ENCODE measurements at places on chromosomes 5 and 9.

GRCh38 chr9:134180786-134181647, 16.7 kb upstream of the RNU6ATAC start:
- DNase-seq, result no peak

DNA sequence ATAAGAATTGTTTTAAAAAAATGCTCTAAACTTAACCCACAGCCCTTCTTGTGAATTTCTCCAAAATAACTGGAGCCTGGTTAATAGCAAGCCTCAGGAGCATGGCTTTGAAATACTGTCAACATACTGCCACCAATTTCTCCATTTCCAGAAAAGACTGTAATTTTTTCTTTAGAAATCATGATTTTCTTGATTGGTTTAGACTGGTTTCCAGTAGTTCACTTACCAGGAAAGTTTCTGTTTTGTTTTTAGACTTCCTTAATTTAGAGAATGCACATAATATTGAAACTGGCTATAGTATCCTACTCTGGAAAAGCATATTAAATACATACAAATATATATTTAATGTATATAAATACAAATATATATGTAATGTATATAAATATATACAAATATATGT, 4.5 kb upstream of the CD274 start:
- no peak for DNase-seq

- DNase-seq, result no peak
Observed at GRCh38 chr9:573691-574410, 267.6 kb upstream of the DMRT1 start.

DNA sequence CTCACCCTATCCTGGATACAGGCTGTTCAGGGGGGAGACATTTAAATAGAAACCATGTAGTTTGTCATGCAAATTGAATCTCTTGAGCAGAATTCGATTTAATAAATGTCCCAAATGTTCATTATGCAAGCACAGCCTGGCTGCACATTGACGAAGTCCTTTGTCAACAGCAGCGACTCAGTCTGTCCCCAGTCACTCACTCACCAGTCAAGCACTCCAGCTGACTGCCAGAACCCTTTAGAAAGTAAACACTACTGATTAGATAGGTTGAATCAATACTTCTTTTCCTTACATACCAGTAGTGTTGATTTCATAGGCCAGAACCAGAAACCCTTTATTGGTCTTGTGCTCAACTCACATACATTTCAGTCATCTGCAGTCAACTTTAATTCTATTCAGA, 27.5 kb downstream of the CDH6 start:
- no peak for DNase-seq

- DNase-seq, result no peak
Observed at GRCh38 chr5:114504560-114504959, 142.7 kb downstream of the KCNN2 start.

DNA sequence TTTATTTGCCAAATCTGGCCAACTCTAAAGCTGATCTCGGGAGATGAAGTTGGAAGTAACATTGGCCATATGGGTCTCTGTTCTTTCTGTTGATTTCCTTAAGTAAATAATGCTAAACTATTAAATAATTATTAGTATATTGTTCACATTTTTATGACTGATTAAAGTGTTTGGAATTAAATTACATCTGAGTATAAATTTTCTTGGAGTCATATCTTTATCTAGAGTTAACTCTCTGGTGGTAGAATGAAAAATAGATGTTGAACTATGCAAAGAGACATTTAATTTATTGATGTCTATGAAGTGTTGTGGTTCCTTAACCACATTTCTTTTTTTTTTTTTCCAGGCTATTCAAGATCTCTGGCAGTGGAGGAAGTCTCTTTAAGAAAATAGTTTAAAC, 9.3 kb upstream of the FGF18 start:
- no peak for DNase-seq

- no peak for DNase-seq
Observed at GRCh38 chr5:88663793-88664216, 219.2 kb downstream of the MEF2C start.

GRCh38 chr9:14293801-14294200, 20.1 kb downstream of the NFIB start:
- DNase-seq, result no peak

DNA sequence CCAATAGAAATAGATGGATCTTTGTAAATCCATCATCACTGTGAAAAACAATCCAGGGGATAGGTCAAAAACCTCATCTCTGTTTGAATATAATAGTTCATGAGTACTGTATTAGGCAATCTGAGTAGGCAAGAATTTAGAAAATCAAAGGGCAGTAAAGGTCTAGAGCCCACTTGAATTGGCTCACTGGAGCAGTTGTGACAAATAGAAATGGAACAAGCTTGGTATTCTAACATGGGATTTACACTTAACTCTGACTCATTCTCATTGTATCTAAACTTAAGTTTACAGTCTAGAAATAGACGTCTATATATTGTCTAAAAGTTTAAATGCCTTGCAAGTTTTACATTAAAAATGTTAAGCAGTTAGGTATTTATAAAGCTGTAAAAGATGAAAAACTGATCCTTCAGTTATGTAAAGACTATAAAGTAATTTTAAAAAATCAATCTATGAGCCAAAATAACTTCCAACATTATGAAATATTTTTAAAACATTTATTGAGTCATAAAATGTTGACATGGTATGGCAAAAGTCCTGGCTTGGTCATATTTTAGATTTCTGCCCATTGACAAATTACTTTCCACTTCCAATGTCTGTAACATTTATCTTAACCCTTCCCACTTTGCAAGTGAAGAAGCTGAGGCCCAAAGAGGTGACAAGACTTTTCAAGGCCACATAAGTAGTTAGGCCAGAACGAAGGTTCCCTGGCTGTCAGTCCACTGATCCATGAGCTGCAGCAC, 203.7 kb upstream of the NREP start:
- DNase-seq, result no peak

- no peak for DNase-seq
Observed at GRCh38 chr5:60719329-60719728, 19.4 kb upstream of the DEPDC1B start.

- DNase-seq, result no peak
Observed at GRCh38 chr9:130179331-130179907, 7.2 kb downstream of the NCS1 start.

- DNase-seq, result no peak
Observed at GRCh38 chr9:20650750-20651299, 28.5 kb upstream of the MLLT3 start.

DNA sequence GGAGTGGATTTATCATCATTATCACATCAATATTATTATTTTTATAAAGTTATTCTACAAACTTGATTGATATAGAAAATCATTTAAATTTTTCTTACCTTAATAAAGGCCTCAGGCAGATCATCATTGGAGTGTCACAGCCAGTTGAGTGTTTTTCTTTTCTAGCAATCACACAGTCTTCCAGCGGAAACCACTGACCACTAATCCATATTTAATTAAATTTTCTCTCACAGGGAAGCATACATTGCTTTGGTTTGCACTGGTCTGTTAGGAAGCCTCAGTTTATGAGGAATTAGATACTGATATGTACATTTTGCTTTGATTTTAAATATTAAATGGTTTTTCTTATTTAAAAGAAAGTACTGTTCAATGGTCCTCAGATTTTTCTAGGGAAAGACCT, 6.7 kb downstream of the SPZ1 start:
- DNase-seq, result peak; percentile 15

GRCh38 chr9:133870598-133871595, 121.2 kb downstream of the VAV2 start:
- no peak for DNase-seq

GRCh38 chr5:149212198-149212951, 59.3 kb upstream of the AFAP1L1 start:
- DNase-seq, result no peak

GRCh38 chr5:67997148-67997547, 218.4 kb upstream of the PIK3R1 start:
- DNase-seq, result no peak

DNA sequence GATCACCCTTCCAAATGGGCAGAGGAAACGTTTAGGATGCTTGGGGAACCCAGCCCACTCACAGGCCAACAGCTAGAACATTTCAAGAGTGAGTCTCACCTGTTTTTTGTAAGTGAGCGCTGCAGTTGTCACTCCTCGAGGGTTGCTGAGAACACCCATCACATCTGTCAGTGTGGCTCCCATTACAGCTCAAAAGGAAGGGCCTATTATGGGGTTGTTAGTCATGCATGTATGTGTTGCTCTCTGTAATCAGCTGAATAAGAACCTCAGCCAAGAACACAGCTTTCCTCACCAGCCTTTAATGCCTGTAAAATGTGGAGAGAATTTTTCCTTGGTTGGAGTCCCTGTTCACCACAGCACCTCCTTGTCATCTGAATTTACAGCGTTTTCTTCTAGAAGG, 196.3 kb upstream of the KLF4 start:
- DNase-seq, result no peak

- no peak for DNase-seq
Observed at GRCh38 chr5:170811719-170812118, 28.2 kb downstream of the GABRP start.
